ENCODE measurements at places on chromosomes 3 and 15. TPM values are rescaled to one million over a fixed set of nuclear protein-coding genes. Genes with fewer than 3 reads are reported as not detected.

DNA sequence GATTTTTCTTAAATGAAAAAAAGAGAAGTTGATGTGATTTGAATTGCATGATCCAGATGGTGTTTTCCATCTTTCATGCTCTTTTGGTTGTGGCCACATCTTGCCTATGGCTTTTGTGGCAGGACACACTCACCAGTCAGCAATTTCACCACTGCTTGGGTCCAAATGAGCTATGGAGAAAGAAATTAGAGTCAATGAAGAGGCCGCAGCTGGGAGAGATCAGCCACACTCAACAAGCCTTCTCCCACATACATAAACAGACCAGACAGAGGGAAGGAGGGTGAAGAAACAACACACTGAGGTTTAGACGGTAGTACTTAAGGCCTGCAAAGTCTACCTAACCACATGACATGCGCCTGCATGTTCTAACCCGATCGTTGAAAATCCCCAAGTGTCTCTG is 110.7 kb upstream of the CDIN1 start:
- DNase-seq = no peak

DNA sequence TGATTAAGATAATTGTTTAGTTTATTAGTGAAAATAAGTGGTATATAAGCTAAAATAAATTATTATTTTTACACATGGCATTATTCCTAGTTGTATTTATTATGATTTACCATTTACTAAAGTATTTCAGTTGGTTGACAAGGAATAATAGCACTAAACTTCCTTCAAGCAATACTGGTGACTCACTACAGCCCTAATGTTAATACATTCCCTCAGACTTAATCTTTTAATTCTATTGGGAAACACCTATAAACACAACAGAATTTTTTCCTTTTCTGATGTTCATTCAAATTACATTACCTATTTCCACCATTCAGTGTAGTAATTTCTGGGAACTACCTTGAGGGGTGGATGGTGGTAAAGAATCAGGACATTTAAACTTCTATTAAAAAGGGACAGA is 264.0 kb downstream of the TIGIT start:
- DNase-seq = no peak

GRCh38 chr3:120552184-120553172 is 43.7 kb upstream of the NDUFB4 start:
- DNase-seq = no peak

- no peak for DNase-seq
Observed at GRCh38 chr3:184352149-184352785, 9.1 kb downstream of the CLCN2 start.

DNA sequence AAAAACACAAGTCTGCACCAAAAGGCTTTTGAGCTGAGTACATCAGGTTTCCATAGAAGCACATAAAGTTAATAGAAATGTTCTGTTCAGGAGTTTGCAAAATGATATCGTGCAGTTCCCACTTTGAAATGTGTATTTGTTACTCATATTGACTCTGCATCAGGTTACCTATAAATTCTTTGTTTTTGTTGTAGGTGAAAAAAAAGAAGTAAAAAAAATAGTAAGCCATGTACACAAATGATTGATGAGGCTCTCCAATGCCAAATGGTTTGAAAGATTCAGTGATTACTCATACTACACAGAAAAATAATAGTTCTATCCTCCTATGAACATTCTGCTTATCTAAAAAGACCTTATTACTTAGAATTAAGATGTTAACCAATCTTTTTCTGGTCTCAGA is 287.3 kb upstream of the MME start:
- DNase-seq = peak; percentile 20

- no peak for DNase-seq
Observed at GRCh38 chr3:54538346-54538745, 389.5 kb downstream of the LRTM1 start.

The BFSP2 gene
- total RNA-seq = not detected

DNA sequence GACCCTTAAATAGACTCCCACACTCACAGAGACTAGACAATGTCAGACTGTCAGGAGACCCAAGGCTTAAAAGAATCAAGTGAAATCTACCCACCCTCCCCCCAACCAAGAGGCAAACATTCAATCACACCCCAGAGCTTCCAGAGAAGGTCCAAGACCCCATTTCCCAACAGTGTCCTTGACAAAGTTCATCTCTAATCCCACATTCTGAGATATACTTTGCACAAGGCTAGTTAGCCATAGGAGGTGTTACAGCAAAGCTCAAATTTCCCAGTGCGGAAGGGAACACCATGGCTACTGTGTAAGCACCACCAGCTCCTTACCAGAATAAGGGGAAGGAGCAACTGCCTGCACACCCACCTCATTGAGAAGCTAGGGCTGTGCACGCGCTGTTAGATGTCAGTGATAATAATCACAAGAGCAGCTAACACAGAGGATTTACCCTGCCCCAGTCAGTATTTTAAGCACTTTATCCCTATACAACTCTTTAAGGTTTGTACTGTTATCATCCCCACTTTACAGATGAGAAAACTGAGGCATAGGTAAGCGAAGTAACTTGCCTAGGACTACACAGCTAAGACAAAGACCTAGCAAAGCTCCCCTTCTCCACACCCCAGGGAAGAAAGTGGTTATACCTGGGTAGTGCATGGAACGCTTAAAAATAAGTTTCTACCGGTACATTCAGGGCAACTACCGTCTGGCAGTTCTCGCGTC is 17.3 kb downstream of the SPATA12 start:
- DNase-seq = no peak
